ENCODE measurements at places on chromosomes 1 and 21.

DNA sequence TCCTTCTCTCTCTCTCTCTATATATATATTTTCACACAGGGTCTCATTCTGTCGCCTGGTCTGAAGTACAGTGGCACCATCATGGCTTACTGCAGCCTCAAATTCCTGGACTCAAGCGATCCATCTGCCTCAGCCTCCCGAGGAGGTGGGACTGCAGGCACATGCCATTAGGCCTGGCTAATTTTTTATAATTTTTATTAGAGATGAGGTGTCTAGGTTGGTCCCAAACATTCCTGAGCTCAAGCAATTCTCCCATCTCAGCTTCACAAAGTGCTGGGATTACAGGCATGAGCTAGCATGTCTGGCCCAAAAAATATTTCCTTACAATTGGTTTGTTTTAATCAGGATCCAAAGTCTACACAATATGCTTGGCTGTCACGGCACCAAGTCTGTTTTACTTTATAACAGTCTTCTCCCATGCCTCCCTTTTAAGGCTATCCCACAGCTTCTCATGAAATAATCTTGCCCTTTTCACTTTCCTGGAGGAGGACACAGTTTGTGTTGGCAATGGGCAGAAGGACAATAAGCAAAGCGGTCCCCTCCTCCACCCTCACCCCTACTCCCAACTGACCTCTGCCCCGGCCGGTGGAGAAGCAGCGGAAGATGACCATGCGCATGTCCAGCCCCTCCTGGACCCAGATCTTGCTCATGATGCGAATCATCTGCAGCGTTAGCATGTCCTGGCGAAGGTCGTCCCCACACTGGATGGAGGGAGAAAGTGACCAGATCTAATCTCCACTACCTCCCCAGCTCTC is 28.2 kb upstream of the PPP1R15B start:
- no peak for DNase-seq

- no peak for DNase-seq
Observed at GRCh38 chr1:195697130-195697529, 911.1 kb downstream of the KCNT2 start.

- no peak for DNase-seq
Observed at GRCh38 chr1:230641346-230641745, 935 bp upstream of the COG2 start.

GRCh38 chr21:17467392-17467791 is 45.5 kb upstream of the CXADR start:
- peak; percentile 32 for DNase-seq

- no peak for DNase-seq
Observed at GRCh38 chr1:39663559-39663958, 8.3 kb downstream of the NT5C1A start.

GRCh38 chr1:25729790-25730644 is 70.0 kb upstream of the SELENON start:
- DNase-seq: no peak

- no peak for DNase-seq
Observed at GRCh38 chr1:209875515-209875914, 47.7 kb downstream of the UTP25 start.

GRCh38 chr1:189496768-189497167 is 980.9 kb downstream of the BRINP3 start:
- DNase-seq: no peak

DNA sequence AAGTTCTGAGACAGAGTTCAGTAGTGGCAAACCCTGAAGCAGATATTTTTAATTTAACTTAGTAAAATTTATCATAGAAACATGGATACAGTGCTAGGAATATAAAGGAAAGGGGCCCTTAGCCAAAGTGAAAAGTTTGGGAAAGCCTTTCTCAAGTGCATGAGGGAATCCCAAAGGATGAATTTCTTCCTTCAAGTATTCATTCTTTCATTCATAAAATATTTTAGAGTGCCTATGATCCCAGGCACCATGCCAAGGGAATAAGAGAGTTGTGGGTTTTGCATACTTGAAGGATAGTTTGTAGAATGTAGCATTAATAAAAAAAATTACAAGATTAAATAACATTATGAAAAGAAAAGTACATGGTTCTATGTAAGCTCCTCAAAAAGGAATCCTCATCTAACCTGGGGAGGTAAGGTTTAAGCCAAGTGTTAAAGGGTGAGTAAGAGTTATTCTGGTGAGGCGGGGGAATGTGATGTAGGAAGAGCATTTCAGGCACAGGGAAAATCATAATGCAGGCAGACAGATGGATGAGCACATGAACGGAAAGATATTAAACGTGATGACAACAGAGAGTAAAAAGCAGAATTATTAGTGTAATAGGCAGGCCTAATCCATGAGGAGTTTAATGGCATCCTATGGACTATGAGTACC is 40.4 kb upstream of the NTNG1 start:
- no peak for DNase-seq

- DNase-seq: no peak
Observed at GRCh38 chr1:19374926-19375325, 62.8 kb downstream of the SLC66A1 start.

GRCh38 chr1:24898909-24899439 is 31.1 kb downstream of the RUNX3 start:
- DNase-seq: no peak

- peak; percentile 3 for DNase-seq
Observed at GRCh38 chr1:107141491-107142126, 770 bp downstream of the NTNG1 start.

DNA sequence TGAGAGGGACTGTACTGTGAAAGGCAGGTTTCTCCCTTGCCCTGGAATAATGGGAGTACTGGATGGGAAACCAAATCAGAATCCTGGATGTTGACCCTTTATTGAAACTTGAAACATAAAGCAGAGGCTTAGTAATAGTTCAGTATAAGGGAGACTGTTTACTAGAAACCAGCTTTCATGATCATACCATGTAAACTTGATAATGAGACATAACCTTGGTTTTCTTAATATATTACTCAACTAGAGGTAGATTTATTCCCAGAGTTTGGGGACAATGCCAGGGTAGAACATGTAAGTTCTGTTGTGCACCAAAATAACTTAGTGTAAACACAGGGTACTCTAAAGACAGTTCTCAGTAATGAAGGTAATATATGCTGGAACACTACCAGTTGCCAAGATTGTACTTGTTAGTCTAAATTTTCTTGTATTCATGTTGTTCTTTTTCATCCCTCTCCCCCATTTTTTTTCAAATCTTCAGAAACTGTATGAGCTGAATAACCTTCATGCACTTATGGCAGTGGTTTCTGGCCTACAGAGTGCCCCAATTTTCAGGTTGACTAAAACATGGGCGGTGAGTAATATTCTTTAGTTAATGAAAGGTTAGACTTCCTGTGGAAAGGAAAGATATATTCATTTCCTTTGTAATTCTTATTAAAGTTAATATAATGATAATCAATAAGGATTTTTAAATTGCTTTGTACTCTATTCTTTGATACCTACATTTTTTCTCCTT is 49.6 kb downstream of the ANGPTL1 start:
- DNase-seq: no peak

GRCh38 chr1:7504438-7504720 is 266.7 kb upstream of the VAMP3 start:
- DNase-seq: no peak

GRCh38 chr1:220957233-220957605 is 78.0 kb downstream of the HLX start:
- no peak for DNase-seq

GRCh38 chr1:6360117-6360496 is 33.5 kb downstream of the ACOT7 start:
- no peak for DNase-seq

DNA sequence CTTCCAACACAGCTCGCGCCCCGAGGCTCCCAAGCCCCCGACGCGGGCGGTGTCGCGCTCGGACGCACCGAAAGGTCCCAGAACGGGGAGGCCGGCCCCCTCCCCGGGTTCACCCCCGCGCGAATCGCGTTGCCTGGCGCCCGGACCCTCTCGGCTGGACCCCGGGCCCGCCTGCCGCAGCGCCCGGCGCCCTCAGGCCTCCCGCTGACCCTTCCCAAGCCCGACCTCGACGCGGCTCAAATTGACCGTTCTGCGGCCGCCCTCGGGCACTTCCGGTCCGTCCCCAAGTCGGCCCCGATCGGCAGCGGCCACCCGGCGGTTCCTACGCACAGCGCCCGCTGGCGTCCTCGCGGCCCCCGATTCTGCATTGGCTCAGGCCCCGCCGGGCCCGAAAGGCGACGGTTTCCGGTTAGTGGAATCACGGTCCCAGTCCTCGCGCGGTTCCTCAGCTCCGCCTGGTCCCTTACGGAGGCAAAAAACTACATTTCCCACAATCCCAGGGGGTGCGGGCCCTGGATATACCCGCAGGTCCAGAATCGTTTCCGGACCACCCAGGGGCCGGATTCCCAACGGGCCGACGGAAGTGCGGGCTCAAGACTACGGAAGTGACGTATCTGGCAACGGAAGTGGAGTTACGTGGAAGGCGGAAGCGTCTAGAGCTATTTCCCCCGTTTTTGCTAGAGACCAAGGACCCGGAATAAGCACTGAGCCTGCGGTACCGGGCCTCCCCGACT is at the start of gene AURKAIP1:
Gene AURKAIP1, minus strand, starts transcription at position 279 of the 734 bp plus-strand sequence. CDS start 451 bp downstream, outside the sequence.
- peak; percentile 100 for DNase-seq

GRCh38 chr1:159009704-159010361 is at the start of gene IFI16:
TSS of gene IFI16 (plus strand) at chr1:159009907. CDS start at chr1:159014681, 4,774 bp downstream.
- peak; percentile 63 for DNase-seq

- DNase-seq: no peak
Observed at GRCh38 chr1:27968692-27969091, 8.9 kb downstream of the XKR8 start.

GRCh38 chr1:244030481-244031040 is 20.5 kb upstream of the ZBTB18 start:
- no peak for DNase-seq

DNA sequence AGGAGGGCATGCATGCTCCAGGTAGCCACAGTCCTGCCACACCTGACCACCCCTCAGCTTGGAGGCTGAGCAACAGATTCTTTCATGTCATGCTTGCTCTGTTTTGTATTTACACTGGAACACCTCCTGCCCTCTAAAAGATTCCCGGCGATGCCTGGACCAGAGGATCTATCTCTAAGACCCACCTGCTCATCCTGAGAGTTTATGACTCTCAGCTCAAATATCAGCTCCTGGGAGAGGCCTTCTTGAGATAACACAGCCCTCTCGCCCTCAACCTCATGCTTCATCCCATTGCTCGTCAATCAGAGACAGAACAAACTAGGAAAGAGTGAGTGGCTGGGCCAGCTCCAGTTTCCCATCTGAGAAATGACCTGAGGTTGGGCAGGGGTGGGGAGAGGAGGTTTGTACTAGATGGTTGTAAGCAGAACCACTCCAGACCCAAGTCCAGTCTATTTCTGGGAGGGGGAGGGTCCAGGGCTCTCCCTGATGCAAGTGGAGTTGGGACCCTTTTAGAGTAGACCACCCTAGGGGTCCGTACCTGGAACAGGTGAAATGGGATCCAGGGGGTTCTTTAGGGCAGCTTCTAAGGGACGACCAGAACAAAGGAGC is 524.5 kb downstream of the MATN1 start:
- DNase-seq: no peak

DNA sequence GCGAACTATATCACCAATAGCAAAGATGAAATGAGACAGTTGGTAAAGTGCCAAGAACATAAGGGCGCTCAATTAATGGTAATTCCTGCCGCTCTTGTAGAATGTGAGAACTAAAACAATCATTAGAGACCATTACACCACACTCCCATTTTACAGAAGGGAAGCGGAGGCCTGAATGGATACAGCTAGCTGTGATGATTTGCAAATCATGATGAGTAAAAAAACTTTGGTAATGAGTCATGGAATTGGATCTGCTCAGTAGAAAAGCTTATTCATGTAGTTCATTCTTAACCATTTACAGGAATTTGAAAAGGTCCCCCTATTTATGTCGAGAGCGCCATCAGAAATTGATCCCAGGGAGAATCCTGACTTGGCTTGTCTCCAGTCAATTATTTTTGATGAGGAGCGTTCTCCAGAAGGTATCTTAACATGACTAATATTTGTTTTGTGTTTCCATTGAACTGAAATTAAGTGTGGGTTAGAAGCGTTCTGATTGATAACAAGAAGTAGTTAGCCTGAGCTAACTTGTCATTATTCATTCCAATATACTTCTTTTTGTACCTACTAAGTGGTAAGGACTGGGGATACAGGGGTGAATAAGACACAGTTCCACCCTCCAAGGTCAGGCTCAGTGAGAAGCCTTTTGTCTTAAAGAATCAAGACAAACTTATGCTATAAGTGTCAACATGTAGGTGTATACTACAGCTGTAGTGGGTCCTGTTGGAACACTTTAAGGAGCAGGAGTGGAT is 812 bp downstream of the TTC4 start:
- DNase-seq: no peak

- DNase-seq: no peak
Observed at GRCh38 chr1:16386454-16387113, 19.5 kb downstream of the SZRD1 start.

- no peak for DNase-seq
Observed at GRCh38 chr1:31249854-31250253, 10.2 kb upstream of the NKAIN1 start.

- no peak for DNase-seq
Observed at GRCh38 chr1:219039682-219040154, 134.0 kb upstream of the LYPLAL1 start.

DNA sequence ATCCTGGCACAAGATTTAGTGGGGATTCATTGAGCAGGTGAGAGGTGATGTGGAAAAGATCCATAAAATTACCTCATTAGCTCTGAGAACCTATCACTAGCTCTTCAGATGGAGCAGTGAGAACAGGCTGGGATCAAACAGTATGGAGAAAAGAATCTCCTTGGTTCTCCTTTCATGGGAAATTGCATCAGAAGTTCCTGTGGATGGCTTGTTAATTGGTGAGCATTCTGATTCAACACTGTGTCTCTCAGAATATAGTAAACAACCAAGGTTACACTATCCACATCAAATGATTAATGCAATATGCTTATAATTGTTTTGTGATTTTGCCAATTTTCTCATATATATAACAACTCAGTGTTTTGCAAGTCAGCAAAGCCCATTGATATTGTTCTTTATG is 8.3 kb upstream of the CD55 start:
- DNase-seq: no peak

- no peak for DNase-seq
Observed at GRCh38 chr1:94714552-94714951, 105.6 kb upstream of the SLC44A3 start.

DNA sequence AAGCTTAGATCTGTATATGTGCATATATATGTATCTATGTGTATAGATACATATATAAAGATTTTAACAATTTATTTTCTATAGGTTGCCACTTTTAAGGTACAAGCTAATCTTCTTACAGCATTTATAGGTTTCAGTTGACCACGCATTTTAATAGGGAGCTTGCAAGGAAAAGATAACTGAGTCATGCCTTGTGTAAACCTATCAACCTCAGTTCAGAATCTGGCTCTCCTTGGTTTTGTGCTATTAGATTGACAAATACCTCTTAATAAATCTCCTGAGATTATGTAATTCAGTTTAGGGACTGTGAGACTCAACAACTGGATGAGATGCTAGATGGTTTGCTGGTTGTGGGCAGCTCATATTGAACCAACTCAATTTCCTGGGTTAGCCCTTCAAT is 114.7 kb upstream of the SERBP1 start:
- no peak for DNase-seq

DNA sequence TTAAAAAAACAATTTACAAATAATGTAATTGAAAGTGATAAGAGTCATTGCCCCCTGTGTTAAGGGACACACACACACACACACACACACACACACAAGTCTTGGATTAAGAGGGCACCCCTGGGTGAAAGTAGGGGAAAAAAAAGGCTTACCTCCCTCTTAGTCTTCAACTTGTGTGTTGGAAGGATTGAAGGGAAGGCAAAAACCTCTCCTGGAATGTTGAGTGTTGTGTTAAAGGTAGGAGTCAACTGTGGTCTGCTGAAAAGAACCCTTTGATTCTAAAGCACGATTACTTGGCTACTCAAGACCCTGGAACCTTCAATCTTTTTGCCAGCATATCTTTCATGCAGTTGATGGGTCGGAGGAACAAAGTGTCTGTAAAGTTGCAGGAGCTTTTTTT is 6.4 kb downstream of the PBX1 start:
- DNase-seq: no peak

- DNase-seq: no peak
Observed at GRCh38 chr1:240816472-240816871, 204.5 kb upstream of the GREM2 start.
